ENCODE measurements at places on chromosomes 3 and 15.

- DNase-seq = no peak
Measured at GRCh38 chr15:88006146-88006545, 250.4 kb downstream of the NTRK3 start.

DNA sequence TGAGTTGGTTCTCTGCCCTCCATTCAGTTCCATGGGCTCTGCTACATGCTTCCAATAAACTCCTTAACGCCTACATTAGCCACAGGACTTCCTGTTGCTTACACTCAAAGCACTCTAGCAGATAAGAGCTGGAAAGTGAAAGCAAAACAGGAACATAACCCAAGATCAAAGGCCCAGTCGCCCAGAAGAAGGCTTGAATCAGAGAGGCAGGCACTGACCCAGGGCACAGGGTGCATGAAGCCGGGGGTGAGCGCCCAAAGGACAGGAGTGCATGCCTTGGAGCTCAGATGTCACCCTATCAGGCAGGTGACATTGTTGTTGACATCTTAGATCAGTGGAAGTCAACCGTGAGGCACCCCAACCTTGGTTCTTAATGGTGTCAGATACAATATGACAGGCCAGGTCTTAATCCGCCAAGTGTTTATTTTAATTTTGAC lies 235.1 kb downstream of the UACA start:
- DNase-seq = peak; percentile 24

DNA sequence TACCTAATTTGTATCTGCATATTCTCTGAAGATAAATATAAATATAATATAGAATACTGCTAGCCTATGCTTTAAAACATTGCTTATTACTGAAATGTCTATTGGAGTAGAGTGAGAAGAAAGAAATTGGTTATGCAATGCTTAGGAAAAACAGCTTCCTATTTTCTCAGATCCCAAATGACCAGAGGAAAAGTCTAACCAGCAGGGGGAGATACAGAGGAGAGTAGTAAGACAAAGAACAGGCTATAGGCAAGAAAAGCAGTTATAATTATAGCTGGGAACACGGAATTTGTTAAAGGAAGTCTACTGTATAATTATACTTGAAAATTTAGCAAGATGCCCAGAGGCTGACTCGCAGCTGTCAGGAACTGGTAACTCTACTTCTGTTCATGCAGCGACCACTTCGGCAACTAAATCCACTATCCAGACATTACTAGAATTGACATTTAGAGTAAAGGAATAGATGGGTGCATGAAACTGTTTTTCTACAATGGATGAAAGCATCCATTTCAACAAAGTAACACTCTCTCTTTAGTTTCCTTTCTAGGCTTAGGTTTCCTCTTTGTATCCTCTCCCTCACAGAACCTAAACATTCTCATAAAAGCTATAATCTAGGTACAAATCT lies 97.2 kb downstream of the TBC1D5 start:
- DNase-seq = no peak

DNA sequence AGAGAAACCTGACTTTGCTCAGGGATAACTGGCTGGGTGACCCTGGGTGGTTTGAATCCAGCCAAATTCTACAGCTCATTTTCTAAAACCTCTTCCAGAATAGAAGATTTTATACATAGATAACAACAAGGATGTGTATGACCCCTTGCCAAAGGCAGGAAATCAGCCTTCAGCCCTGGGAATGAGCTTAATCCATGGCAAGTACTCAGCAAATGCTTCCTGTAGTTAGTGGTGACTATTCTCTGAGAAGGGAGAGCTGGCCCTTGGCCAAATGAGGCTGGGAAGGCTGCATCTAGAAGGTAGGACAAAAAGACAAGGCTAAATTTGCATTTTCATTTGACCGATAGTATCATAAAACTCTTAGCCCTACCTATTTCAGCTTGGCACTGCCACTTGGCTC lies 4.6 kb upstream of the HACD3 start:
- DNase-seq = no peak

GRCh38 chr15:73353734-73354133 lies 15.0 kb downstream of the HCN4 start:
- no peak for DNase-seq

DNA sequence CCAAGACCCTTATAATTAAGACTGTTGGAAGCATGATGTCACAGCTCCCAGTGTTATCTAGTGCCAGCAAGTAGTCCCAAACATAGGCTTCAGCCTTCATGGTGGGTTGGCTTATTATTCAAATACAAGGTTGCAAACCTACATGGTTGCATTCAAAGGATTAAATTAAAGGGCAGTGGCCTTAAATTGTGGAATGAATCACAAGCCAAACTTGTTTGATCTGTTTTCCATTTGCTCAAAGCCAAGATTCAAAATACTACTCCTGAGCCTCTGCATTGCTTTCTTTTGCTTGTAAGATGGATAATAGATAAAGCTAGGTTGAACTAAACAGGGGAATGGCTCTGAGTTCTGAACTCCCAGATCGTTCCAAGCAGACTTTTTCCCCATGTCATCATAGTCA lies 52.4 kb upstream of the GNB4 start:
- no peak for DNase-seq

GRCh38 chr3:114634635-114635034 lies 340.8 kb downstream of the TIGIT start:
- DNase-seq = no peak
